Osteoblast (primary cell): ENCODE measurements at places on chromosomes 13 and 19. TPM values are rescaled to one million over a fixed set of nuclear protein-coding genes. Genes with fewer than 3 reads are reported as not detected.
A peak's percentile ranks its signal among the peaks of the same experiment; 100 is the strongest.

DNA sequence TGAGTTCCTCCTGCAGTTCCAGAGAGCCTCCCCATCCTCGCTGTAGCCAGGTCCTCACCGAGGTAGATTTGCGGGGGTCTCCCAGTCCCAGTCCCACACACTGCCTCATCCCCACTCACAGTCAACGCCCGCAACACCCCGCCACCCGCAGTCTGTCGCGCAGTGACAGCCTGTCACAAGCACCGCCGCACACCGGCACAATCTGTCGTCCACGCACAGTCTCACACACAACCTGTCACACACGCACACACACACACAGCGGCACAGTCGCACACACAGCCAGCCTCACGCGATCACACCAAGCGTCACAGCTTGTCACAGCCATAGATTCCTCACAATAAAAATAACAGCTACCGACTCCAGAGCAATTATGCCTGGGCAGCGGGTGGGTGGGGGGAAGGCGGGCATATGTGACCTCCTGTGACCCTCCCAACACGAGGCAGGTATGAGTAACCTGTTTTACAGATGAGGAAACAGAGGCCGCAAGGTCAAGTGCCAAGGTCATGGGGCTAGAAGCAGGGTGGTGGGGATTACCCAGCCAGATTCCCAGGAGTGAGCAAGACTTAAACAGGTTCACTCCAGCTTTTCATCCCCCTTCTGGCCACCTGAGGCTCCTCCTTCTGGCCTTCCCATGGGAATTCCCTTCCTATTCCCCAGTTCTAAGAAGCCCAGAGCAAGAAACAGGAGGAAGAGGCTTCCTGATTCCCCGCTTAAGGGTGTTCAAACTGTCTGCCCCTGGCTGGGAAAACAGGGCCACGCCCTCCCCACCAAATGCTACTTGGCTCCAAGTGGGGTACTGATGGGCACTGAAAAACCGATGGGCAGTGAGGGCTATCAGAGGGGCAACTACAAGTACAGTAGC lies 13.9 kb downstream of the NFIX start:
- DNase-seq, result peak; percentile 90
- no peaks in the 10 kb centered on the region for H3K27me3 ChIP-seq
- H3K4me1 ChIP-seq, result peaks cover 20% of the 10 kb centered on the region
- peak overlapping the region; percentile 37 for H3K4me3 ChIP-seq
- peaks cover 5% of the 10 kb centered on the region for H3K36me3 ChIP-seq
- H3K27ac ChIP-seq, result peak overlapping the region; percentile 41

ETV2 gene
- total RNA-seq, result 0.29 and 0.36 TPM in 2 replicates

GRCh38 chr19:2166741-2167738 lies 3.3 kb downstream of the DOT1L start:
- DNase-seq, result peak; percentile 96
- no peaks in the 10 kb centered on the region for H3K36me3 ChIP-seq

CD33 gene
- not detected in 2 replicates for total RNA-seq

GRCh38 chr19:58154287-58154678 lies 3.7 kb upstream of the ZNF329 start:
- peak; percentile 92 for DNase-seq
- no peaks in the 10 kb centered on the region for H3K27me3 ChIP-seq

DNA sequence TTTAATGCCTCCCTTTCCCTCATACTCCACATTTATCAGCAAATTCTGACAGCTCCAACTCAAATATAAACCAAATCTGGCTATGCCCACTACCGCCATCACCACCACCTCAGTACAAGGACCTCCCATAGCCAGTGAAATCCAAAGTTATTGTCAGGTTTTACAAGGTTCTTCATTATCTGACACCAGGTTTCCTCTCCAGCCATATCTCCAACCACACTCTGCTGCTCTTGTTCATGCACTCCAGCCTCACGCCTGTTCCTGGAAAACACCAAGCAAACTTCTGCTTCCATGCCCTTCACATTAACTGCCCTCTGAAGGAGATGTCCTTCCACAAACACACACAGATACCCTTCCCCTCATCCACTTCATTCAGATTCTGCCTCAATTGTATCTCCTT lies 102.2 kb upstream of the MIR17HG start:
- no peak for DNase-seq
- no peaks in the 10 kb centered on the region for H3K4me1 ChIP-seq
- H3K36me3 ChIP-seq, result no peaks in the 10 kb centered on the region
- H3K27ac ChIP-seq, result no peak overlapping the region
- no peaks in the 10 kb centered on the region for H3K27me3 ChIP-seq

DNA sequence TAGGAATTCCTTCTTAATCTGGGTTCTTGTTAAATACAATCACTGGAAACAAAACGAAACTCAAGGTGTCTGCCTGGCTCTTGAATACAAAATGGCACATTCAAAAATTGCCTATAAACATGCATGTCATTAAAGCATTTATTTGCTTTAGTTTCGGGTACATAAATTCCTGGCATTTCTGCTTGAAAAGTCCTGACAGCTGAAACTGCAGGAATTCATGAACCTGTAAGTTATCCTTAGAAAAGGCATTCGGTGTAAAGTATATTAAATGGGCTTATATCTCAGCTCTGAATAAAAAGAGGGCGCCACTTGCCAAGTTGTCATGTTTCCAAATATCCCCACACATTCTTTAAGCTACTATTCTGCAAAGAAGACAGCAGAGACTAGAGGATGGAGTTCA lies 32.9 kb downstream of the RXFP2 start:
- H3K27me3 ChIP-seq, result no peaks in the 10 kb centered on the region
- peak overlapping the region; percentile 99 for H3K27ac ChIP-seq
- H3K36me3 ChIP-seq, result no peaks in the 10 kb centered on the region
- no peak overlapping the region for H3K4me3 ChIP-seq
- peaks cover 71% of the 10 kb centered on the region for H3K4me1 ChIP-seq

- H3K4me1 ChIP-seq, result peaks cover 5% of the 10 kb centered on the region
- H3K27ac ChIP-seq, result no peak overlapping the region
- peak; percentile 76 for DNase-seq
- peaks cover 20% of the 10 kb centered on the region for H3K27me3 ChIP-seq
Measured at GRCh38 chr19:3712663-3713611, 4.8 kb downstream of the TJP3 start.

GRCh38 chr13:100818711-100819110 lies 144.1 kb upstream of the TMTC4 start:
- H3K4me3 ChIP-seq, result no peak overlapping the region
- no peaks in the 10 kb centered on the region for H3K36me3 ChIP-seq
- peaks cover 8% of the 10 kb centered on the region for H3K27me3 ChIP-seq
- H3K27ac ChIP-seq, result no peak overlapping the region

GRCh38 chr19:34173193-34173956 lies 1.1 kb downstream of the LSM14A start:
- H3K4me1 ChIP-seq, result peaks cover 53% of the 10 kb centered on the region
- peak; percentile 86 for DNase-seq
- H3K27ac ChIP-seq, result peak overlapping the region; percentile 85
- peak overlapping the region; percentile 98 for H3K4me3 ChIP-seq

- peaks cover 11% of the 10 kb centered on the region for H3K4me1 ChIP-seq
- no peak overlapping the region for H3K27ac ChIP-seq
Measured at GRCh38 chr13:30418075-30418716, 4.1 kb upstream of the UBE2L5 start.

TNNI3 gene
- total RNA-seq, result not detected in 2 replicates

SCEL gene
- total RNA-seq, result not detected in 2 replicates

DNA sequence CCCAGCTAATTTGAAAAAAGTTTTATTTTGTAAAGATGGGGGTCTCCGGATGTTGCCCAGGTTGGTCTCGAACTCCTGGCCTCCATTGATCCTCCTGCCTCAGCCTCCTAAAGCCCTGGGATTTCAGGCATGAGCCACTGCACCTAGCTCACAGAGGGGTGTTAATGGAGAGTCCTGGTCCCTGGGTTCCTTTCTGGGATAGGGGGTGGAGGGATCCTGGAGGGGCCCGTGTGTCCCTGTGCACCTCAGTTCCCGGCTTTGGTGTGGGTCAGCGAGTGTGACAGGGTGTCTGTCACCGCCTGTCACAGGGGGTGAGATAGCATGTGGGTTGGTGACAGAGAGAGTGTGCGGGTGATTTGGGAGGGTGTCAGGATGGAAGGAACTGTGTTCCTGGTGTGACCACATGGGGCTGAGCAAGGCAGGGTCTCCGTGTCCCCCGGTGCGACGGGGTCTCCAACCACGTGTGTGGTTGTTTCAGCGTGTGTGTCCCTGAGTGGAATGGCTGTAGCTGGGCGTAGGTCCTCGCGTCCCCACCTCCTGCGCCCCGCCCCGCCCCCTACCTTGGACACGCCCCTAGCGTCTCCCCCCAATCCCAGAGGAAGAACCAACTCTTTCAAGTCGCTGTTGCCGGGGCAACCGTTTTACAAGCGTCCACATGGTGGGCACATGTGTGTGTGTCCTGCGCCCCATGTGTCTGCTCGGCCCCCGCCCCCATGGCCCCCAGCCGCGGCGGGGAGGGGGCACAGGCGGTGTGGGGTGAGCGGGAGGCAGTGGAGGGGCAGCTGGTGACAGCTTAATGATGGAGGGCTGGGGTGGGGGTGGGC lies 2.9 kb upstream of the NRTN start:
- no peak overlapping the region for H3K4me3 ChIP-seq
- no peak overlapping the region for H3K27ac ChIP-seq
- H3K36me3 ChIP-seq, result no peaks in the 10 kb centered on the region
- peaks cover 5% of the 10 kb centered on the region for H3K4me1 ChIP-seq
- peaks cover 26% of the 10 kb centered on the region for H3K27me3 ChIP-seq
- DNase-seq, result no peak

- H3K36me3 ChIP-seq, result peaks cover 3% of the 10 kb centered on the region
- DNase-seq, result peak; percentile 71
- H3K27me3 ChIP-seq, result no peaks in the 10 kb centered on the region
- H3K4me3 ChIP-seq, result peak overlapping the region; percentile 93
- peaks cover 55% of the 10 kb centered on the region for H3K4me1 ChIP-seq
- peak overlapping the region; percentile 91 for H3K27ac ChIP-seq
Measured at GRCh38 chr19:46862503-46862834, 1.7 kb downstream of the ARHGAP35 start.

- DNase-seq, result no peak
- no peak overlapping the region for H3K27ac ChIP-seq
- no peak overlapping the region for H3K4me3 ChIP-seq
- H3K27me3 ChIP-seq, result no peaks in the 10 kb centered on the region
- H3K36me3 ChIP-seq, result no peaks in the 10 kb centered on the region
Measured at GRCh38 chr13:111975539-111976473, 91.1 kb upstream of the SOX1 start.

- no peak overlapping the region for H3K27ac ChIP-seq
- no peaks in the 10 kb centered on the region for H3K4me1 ChIP-seq
- DNase-seq, result no peak
- H3K27me3 ChIP-seq, result no peaks in the 10 kb centered on the region
Measured at GRCh38 chr19:22530042-22530441, 104.1 kb upstream of the ZNF492 start.

- no peak overlapping the region for H3K4me3 ChIP-seq
- peaks cover 3% of the 10 kb centered on the region for H3K4me1 ChIP-seq
- no peak overlapping the region for H3K27ac ChIP-seq
- peaks cover 28% of the 10 kb centered on the region for H3K27me3 ChIP-seq
- no peaks in the 10 kb centered on the region for H3K36me3 ChIP-seq
Measured at GRCh38 chr19:45217957-45218334, 27.3 kb downstream of the EXOC3L2 start.

DNA sequence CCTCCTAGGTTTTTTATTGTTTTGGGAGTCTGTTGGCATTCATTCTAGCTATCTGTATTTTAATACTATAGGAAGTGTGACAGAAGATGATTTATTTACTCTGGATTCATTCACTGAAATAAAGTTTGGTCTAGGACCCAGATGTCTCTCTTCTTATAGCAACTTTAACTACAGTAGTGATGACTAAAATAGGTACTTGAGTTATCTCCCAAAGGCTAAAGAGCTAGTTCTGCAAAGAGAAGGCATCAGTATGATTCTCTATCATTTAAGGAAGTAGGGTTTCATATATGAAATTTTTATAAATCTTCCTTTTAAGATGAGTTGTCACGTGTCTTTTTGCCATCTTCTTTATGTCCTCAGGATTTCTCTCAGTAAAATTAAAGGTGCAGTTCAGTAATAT lies 507.4 kb downstream of the KCTD12 start:
- DNase-seq, result no peak
- H3K4me1 ChIP-seq, result peaks cover under 1% of the 10 kb centered on the region
- H3K36me3 ChIP-seq, result no peaks in the 10 kb centered on the region
- H3K27me3 ChIP-seq, result no peaks in the 10 kb centered on the region
- H3K4me3 ChIP-seq, result no peak overlapping the region

- H3K36me3 ChIP-seq, result no peaks in the 10 kb centered on the region
- no peak for DNase-seq
- no peaks in the 10 kb centered on the region for H3K4me1 ChIP-seq
- no peak overlapping the region for H3K27ac ChIP-seq
- no peaks in the 10 kb centered on the region for H3K27me3 ChIP-seq
Measured at GRCh38 chr19:29324291-29324680, 111.3 kb upstream of the UQCRFS1 start.

DNA sequence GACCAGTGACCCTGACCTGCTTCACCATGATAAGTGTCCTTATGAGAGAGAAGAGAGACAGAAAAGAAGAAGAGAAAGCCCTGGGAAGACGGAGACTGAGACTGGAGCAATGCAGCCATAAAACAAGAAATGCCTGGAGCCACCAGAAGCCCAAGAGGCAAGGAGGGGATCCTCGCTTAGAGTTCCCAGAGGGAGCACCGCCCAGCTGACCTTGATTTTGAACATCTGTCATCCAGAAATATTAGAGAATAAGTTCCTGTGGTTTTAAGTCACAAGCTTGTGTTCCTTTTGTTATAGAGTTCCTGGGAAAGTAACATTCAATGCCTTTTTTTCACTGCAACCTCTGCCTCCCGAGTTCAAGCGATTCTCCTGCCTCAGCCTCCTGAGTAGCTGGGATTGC lies 20.2 kb downstream of the CERS1 start:
- H3K36me3 ChIP-seq, result no peaks in the 10 kb centered on the region
- no peak overlapping the region for H3K4me3 ChIP-seq
- no peak for DNase-seq
- no peak overlapping the region for H3K27ac ChIP-seq

GAPDHS gene
- not detected in 2 replicates for total RNA-seq

GRCh38 chr19:8373867-8374813 lies 10.2 kb downstream of the ANGPTL4 start:
- H3K36me3 ChIP-seq, result peaks cover 32% of the 10 kb centered on the region
- H3K4me3 ChIP-seq, result no peak overlapping the region
- no peaks in the 10 kb centered on the region for H3K27me3 ChIP-seq
- peak; percentile 68 for DNase-seq

DNA sequence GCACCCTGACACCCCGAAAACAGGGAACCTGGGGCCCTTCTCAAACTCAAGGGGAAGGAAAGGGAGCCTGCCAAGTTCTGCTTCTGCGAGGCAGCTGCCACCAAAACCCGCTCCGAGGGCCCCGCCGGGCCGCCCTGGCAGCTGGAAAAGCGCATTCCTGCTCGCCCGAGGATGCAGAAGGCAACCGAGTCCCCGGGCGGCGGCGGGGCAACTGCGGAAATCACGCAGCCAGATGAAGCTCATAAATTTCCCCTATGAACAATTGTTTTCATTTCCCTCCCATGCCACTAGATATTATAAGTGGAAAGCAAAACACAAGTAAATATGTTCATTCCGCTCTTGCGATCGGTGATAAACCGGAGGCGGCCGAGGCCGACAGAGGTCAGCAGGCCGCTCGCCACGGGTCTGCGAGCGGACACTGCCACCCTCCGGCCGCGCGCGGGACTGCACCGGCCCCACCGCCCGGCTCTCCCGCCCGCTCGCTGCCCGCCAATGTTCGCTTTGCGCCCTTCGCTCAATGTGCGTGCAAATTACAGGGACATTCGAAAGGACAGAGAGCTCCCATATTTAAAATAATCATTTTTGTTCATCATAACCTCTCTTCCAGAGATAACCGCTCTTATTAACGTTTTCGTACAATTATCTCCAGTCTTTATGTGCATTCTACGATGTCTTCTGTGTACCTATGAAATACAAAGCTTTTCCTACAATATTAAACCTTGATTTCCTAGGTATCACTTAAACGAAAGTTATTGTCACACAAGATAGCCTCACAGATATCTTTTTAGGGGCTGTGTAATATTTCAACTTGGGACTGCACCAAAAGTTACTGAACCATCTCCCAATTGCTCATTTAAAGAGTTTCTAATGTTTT lies 120.8 kb upstream of the ZNF507 start:
- no peaks in the 10 kb centered on the region for H3K4me1 ChIP-seq
- no peak overlapping the region for H3K27ac ChIP-seq
- H3K27me3 ChIP-seq, result peaks cover 5% of the 10 kb centered on the region
- H3K36me3 ChIP-seq, result no peaks in the 10 kb centered on the region
